Dermis lymphatic vessel endothelial cell (primary cell): ENCODE measurements at places on chromosomes 13 and 19. TPM values are rescaled to one million over a fixed set of nuclear protein-coding genes. Genes with fewer than 3 reads are reported as not detected.

The ZIC2 gene
- total RNA-seq = 0.17 and 0.22 TPM in 2 replicates

The CEACAM20 gene
- total RNA-seq = not detected in 2 replicates

The SIGLEC8 gene
- total RNA-seq = not detected in 2 replicates

The CRX gene
- total RNA-seq = not detected in 2 replicates

The CFAP97D2 gene
- total RNA-seq = not detected in 2 replicates

The SLC1A6 gene
- total RNA-seq = not detected in 2 replicates

The CARM1 gene
- 16.3 and 18.0 TPM in 2 replicates for total RNA-seq

The USE1 gene
- 14.0 and 15.2 TPM in 2 replicates for total RNA-seq

The ZNF284 gene
- total RNA-seq = 2.9 and 3.1 TPM in 2 replicates
